ENCODE measurements at places on chromosomes 11 and 22.
A peak's percentile ranks its signal among the peaks of the same experiment; 100 is the strongest.

GRCh38 chr11:6203327-6203726, 2.0 kb upstream of the C11orf42 start:
- DNase-seq, result no peak

DNA sequence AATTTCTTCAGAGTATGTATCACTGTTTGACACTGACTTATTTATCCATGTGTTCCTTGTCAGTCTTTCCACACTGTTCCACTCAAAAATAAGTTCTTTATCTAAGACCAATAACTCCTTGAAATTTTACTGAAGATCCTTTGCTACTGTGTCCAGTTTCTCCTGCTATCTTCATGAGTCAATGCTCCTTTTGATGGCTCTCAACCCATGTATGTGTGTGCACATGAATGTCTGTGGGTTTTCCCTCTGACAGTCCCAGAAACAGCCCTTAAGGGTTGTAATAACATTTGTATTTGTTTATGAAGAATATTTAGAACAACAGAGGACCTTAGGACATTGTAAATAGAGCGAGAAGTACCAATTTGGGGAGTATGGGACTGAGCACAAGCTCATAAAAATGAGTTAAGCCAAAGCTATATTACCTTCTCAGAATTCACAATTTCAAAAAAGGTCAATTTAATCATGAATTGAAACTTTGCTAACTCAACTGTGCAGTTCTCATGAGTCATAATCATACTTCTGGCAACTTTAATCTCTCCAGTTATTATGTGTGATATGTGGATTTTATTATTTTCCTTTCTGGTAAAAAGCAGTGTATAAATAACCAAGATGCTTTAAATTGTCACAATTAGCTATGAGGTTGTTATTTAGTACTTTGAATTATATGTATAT, 533.6 kb downstream of the CNTN5 start:
- DNase-seq, result no peak

DNA sequence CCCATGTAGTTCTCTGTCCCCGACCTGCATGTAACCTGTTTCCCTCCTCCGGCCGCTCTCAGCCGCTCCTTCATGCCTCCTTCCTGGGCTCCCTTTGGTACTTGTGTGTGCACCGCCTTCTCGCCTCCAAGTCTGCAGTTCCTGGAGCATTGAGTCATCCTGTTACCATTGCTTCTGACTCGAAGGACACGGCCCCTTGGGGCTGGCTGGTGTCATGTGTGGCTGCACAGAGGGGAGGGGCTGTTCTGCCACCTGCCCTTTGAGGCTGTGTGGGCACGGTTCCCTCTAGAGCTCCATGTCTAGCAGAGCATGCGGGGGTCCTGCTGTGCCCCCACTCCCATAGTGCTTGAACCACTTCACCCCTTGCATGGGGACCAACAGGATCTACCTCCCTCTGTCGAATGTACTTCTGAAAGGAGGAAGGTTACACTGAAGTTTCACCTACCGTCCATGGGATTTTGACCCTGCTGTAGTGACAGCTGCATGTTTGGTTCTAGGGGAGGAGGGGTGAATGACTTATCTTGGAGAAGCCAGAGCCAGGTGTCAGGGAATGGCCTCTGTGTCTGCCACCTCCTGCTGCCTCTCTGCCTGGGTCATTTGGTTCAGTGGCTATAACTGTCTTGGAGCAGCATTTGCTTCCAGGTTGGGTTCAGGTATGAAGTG, 39.6 kb downstream of the BCR start:
- no peak for DNase-seq

DNA sequence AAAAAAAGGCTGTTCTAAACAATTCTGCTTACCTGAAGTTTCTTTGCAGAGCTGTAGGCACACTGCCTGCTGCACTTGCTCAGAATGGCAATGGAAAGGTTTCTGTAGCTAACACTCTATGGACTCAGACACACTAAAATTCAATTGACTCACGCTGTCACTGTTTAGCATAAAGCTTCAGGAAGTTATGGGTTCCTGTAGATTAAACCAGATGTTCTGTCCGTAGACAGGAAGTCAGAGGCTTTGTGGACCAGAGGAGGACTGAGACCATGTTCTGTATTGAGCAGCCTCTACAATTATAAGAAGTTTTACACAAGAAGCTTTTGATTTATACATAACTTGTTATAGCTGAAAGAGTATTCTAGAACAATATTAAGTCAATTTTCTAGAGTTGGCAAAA, 70.4 kb downstream of the GLYATL1 start:
- DNase-seq, result no peak

GRCh38 chr11:5486421-5486820, 2.1 kb upstream of the OR52D1 start:
- DNase-seq, result no peak

DNA sequence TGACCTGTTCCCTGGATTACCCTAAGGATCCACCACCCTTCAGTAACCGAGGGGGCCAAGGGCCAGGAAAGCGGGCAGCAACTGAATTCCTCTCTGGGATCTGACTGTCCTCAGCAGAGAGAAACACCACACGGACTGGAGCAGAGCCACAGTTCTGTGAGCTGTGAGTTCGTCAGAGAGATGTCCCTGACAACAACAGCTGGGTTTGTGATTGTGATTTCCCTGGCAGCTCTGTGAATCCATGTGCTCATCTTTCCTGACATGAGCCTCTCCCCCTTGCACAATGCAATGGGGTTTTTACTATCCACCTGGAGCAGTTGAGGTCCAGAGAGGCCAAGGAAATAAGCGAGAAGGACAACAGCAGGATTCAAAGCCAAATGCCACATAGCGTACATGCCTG, 69.4 kb upstream of the AMPD3 start:
- DNase-seq, result no peak

DNA sequence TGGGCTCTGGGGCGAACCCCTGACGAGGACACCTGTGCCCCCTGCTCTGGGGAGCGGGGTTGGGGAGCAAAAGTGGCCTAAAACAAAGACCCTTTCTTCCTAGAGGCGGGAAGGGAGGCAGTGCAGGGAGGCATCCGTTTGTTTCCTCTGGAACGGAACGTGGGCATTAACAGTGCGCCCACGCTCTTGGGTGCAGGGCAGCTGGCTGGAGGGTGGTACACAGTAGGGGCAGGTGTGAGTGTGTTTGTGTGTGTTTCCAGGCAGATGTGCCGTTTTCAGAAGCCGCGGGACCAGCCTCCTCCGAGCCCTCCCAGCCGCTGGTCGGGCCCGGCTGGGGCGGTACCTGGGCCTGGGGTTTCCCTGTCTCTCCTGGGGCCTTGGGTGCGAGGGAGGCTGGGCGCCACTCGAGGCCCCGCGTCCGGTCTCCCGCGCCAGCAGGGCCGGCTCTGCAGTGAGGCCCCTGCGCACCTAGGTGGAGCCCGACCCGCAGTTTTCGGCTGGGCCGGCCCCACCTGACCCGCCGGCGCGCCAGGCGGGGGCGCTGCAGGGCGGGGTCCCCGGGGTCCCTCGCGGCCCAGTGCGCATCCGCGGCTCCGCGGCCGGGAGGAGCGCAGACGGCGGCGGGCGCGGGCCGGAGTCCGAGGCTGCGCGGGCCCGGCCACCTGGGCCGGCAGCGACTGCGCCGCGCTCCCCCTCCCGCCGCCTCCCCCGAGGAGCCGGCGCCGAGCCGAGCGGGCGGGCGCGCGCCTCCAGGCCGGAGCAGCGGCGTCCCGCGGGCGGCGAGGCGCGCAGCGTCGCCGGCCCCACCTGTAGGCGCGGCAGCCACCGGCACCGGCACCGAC, 1252.7 kb downstream of the BRD1 start:
- DNase-seq, result peak; percentile 66

DNA sequence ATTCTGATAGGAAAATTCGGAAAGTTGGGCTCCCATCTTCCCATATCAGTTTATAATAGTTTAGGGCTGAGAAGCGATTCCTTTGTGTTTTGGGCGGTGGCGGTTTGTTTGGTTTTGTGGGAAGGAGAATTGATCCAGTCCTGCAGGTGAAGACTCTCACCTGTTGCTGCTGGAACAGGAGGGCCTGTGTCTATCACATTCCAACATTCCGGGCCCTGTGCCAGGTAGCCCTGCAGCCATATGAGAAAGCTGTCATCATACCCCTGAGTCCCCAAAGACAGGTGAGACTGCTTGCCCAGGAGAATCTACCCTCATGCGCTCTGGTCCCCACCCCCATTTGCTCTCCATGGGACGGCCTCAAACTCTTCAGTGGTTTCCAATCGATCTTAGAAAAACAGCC, 62.1 kb downstream of the TRAF6 start:
- no peak for DNase-seq

GRCh38 chr22:43744700-43745410, 67.2 kb downstream of the EFCAB6 start:
- no peak for DNase-seq

- DNase-seq, result no peak
These were observed 234.0 kb upstream of the ZC3H12C start for GRCh38 chr11:109859045-109859724.

DNA sequence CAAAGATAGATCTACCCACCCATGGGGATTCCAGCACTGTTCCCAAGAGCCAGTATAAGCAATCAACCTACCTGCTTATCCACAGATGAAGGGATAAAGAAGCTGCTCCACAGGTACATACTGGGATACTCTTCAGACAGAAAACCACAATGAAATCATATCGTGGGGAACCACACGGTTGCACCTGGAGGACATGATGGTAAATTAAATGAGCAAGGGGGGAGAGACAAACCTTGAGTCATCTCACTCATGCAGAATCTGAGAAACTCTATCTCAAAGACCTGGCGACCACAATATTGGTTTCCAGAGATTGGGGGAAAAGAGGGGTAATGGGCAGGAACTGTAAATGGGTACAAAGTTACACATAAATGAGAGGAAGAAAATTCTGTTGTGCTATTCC, 14.5 kb downstream of the RGL4 start:
- no peak for DNase-seq

GRCh38 chr11:7332451-7332850, 80.7 kb downstream of the SYT9 start:
- DNase-seq, result no peak
